ENCODE measurements at places on chromosomes 6 and 20.
A peak's percentile ranks its signal among the peaks of the same experiment; 100 is the strongest.

DNA sequence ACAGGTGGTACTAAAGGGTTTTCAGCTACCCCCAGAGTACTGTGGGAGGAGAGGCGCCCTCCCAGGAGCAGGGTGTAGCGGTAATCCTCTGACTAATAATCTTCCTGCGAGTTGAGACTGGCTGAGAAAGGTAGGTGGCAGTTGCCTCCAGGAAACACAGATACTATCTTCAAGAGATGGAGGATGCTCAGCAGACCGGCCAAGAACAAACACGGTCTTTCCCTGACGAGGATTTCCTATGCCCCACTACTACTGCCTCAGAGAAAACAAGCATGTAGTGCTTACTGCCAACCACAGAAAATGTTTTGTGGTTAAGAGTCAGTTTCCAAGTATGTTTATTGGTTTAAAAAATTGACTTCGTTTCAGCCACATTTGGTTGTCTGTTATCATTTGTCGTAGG, 26.8 kb downstream of the C6orf89 start:
- H3K27me3 ChIP-seq, result no peaks in the 10 kb centered on the region
- no peak overlapping the region for H3K4me3 ChIP-seq
- H3K27ac ChIP-seq, result no peak overlapping the region
- DNase-seq, result no peak
- H3K4me1 ChIP-seq, result peaks cover 5% of the 10 kb centered on the region

- DNase-seq, result no peak
- H3K27ac ChIP-seq, result no peak overlapping the region
- peaks cover 8% of the 10 kb centered on the region for H3K4me1 ChIP-seq
Measured at GRCh38 chr6:70708448-70708847, 40.8 kb downstream of the SMAP1 start.

- H3K27ac ChIP-seq, result no peak overlapping the region
- DNase-seq, result no peak
- peaks cover 8% of the 10 kb centered on the region for H3K4me1 ChIP-seq
- H3K4me3 ChIP-seq, result no peak overlapping the region
Measured at GRCh38 chr20:48547664-48548063, 280.1 kb downstream of the PREX1 start.

GRCh38 chr20:50804437-50805348, 9.8 kb downstream of the BCAS4 start:
- no peak for DNase-seq
- no peaks in the 10 kb centered on the region for H3K27me3 ChIP-seq
- H3K27ac ChIP-seq, result peak overlapping the region; percentile 48
- peaks cover 29% of the 10 kb centered on the region for H3K4me1 ChIP-seq

DNA sequence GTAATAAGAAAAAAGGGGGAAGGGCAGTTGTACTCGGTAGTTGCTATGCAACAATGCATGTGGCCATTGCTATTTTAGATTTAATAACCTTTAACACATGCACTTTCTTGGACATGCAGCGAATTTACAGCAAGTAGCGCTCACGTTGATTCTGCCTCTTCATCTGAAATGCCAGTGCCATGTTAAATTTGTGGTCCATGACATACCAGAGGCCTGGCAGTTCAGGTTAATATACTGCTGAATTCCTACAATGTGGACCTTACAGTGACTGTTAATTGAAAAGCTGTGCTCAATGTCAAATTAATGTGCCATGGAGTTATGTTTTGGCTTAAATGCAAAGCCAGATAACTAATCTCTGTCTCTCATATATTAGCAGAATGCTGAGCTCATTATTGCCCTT, 699.7 kb downstream of the DOK5 start:
- peaks cover 54% of the 10 kb centered on the region for H3K36me3 ChIP-seq
- no peak for DNase-seq
- H3K4me1 ChIP-seq, result no peaks in the 10 kb centered on the region
- no peak overlapping the region for H3K4me3 ChIP-seq

DNA sequence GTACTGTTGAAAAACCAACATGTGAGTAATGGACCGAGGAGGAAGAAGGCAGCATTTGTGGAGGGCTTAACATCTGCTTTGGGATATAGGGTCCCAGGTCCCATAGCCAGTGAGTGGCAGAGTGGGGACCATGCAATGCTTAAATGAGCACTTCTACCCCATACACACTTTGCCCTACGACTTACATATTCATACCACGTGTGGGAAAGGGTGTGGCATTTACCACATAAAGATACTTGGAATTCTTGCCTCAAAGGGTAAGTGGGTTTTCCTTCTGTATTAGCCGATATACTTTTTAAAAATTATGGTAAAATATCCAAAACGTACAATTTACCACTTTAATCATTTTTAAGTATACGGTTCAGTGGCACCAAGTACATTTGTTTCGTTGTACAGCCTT, 199.3 kb downstream of the BACH2 start:
- H3K4me1 ChIP-seq, result no peaks in the 10 kb centered on the region
- H3K27ac ChIP-seq, result no peak overlapping the region
- H3K27me3 ChIP-seq, result no peaks in the 10 kb centered on the region

DNA sequence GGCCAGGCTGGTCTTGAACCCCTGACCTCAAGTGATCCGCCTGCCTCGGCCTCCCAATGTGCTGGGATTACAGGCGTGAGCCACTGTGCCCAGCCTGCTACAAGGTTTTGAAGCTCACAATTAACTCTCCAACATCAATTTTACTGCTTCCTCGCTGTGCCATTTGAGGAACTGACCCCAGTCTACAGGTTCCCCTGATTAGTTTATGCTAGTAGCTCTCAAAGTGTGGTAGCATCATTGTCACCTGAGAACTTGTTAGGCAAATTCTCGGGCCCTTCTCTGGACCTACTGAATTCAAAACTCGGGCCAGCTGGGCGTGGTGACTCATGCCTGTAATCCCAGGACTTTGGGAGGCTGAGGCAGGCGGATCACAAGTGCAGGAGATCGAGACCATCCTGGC, 49.4 kb downstream of the MCUR1 start:
- no peaks in the 10 kb centered on the region for H3K27me3 ChIP-seq
- no peak overlapping the region for H3K4me3 ChIP-seq
- DNase-seq, result no peak
- no peaks in the 10 kb centered on the region for H3K36me3 ChIP-seq
- peaks cover 17% of the 10 kb centered on the region for H3K4me1 ChIP-seq

- H3K27ac ChIP-seq, result peak overlapping the region; percentile 53
- H3K4me1 ChIP-seq, result peaks cover 23% of the 10 kb centered on the region
- DNase-seq, result no peak
Measured at GRCh38 chr6:31899215-31899614, 1.7 kb upstream of the EHMT2 start.

- H3K4me3 ChIP-seq, result no peak overlapping the region
- H3K36me3 ChIP-seq, result peaks cover 32% of the 10 kb centered on the region
- no peak overlapping the region for H3K27ac ChIP-seq
- H3K27me3 ChIP-seq, result no peaks in the 10 kb centered on the region
- no peak for DNase-seq
Measured at GRCh38 chr20:25321262-25321831, 69.3 kb downstream of the ABHD12 start.

- peak overlapping the region; percentile 22 for H3K27ac ChIP-seq
- H3K4me1 ChIP-seq, result no peaks in the 10 kb centered on the region
- no peak overlapping the region for H3K4me3 ChIP-seq
- DNase-seq, result no peak
Measured at GRCh38 chr6:131587909-131588308, 14.9 kb downstream of the ARG1 start.

GRCh38 chr6:84371681-84372080, 144.2 kb upstream of the CEP162 start:
- H3K4me3 ChIP-seq, result no peak overlapping the region
- H3K27ac ChIP-seq, result no peak overlapping the region
- no peaks in the 10 kb centered on the region for H3K36me3 ChIP-seq
- DNase-seq, result no peak
- H3K4me1 ChIP-seq, result no peaks in the 10 kb centered on the region

DNA sequence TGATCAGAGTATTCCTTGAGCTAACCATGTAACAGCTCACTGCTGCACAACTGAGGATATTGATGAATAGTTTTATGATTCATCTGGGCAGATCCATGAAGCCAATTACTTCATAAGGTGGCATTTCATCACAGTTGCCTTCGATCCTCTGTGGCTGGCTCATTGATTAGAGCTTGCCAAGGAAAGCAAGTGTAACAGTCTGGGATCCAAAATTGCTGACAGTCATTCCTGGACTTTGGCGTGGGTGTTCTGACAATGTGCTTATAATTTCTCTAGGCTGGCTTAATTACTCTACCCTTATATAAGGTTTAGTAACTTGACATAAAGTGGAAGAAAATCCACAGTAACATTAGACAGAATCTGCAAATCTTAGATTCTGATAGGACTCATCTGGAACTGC, 551.3 kb upstream of the CDH4 start:
- peaks cover 9% of the 10 kb centered on the region for H3K27me3 ChIP-seq
- H3K4me3 ChIP-seq, result no peak overlapping the region
- peaks cover 35% of the 10 kb centered on the region for H3K4me1 ChIP-seq
- DNase-seq, result no peak
- H3K27ac ChIP-seq, result no peak overlapping the region

DNA sequence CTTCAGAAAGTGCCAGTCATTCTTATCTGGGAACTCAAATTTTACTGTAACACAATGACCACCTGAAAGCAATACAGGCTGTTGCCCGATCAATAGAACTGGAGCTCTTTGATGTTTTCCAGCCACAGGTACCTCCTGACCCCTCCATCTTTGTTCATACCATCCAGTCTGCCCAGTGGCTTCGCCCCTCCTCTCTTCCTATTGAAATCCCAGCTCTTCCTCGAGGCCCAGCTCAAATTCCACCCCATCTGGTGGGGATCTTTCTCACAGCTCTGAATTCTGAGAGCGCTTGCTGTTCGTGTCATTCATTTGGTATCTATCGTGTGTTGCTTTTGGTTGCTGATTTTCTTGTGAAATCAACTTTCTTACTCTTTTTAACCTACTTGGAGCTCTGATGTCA, 87.9 kb upstream of the CNKSR3 start:
- H3K27ac ChIP-seq, result no peak overlapping the region
- no peak overlapping the region for H3K4me3 ChIP-seq
- H3K36me3 ChIP-seq, result no peaks in the 10 kb centered on the region
- peaks cover 15% of the 10 kb centered on the region for H3K4me1 ChIP-seq

DNA sequence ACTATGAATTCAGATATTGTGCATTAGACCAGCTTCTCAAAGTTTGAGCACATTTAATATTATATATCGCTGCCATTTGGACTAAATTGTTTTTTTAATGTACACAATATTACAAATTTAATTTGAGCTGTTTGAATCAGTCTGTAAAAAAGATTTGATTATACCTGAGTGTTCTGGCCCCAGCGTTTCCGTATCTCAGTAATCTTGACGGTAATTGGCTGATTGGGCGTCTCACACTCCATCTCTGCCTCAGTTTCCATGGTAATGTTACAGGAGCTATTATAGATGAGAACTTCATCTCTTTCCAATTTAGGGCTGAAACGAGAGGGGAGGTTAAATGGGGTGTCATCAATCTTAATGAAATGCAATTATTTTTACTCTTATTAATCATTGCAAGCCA, 77.3 kb downstream of the PKHD1 start:
- no peak for DNase-seq
- no peaks in the 10 kb centered on the region for H3K36me3 ChIP-seq
- H3K27me3 ChIP-seq, result no peaks in the 10 kb centered on the region
- no peaks in the 10 kb centered on the region for H3K4me1 ChIP-seq
- no peak overlapping the region for H3K27ac ChIP-seq

DNA sequence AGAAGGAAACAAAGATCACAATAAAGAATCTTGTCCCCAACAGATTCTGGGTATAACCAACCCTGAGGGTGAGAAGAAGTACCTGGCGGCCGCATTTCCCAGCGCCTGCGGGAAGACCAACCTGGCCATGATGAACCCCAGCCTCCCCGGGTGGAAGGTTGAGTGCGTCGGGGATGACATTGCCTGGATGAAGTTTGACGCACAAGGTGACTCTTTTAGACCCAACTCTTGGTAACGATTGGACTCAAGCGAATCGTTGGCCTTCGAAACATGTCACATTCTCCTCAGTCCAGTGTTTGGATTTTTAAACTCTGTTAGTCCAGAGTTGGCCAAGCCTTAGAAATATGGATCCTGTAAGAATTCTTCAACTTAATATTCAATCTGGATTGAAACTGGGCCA, 2.6 kb downstream of the PCK1 start:
- 0 out of 2 replicates have a peak, but pooled peaks cover 2% of the 10 kb centered on the region for H3K4me1 ChIP-seq
- H3K36me3 ChIP-seq, result no peaks in the 10 kb centered on the region
- DNase-seq, result no peak
- no peak overlapping the region for H3K27ac ChIP-seq
- no peaks in the 10 kb centered on the region for H3K27me3 ChIP-seq

GRCh38 chr6:41604006-41604405, 34.3 kb upstream of the MDFI start:
- peaks cover 32% of the 10 kb centered on the region for H3K4me1 ChIP-seq
- no peak overlapping the region for H3K4me3 ChIP-seq
- no peaks in the 10 kb centered on the region for H3K36me3 ChIP-seq
- H3K27ac ChIP-seq, result no peak overlapping the region
- no peaks in the 10 kb centered on the region for H3K27me3 ChIP-seq

DNA sequence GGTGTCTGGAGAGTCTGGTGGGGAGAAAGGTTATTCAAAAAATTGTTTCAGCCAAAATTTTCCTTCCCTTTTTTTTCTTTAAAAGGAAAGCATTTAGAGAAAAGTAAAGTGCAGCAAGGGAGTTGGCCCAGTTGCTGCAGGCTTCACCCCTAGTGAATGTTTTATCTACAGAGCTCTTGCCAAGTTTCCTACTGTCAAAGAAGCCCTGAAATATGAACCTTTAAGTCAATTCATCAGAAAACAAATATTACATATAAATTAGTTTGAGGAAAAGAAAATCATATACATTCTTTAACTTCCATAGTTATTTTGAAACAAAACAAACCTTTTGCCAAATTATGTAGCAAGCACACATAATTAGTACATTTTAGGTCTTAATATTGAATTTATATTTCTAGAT, 25.0 kb upstream of the HMGCLL1 start:
- no peaks in the 10 kb centered on the region for H3K27me3 ChIP-seq
- no peaks in the 10 kb centered on the region for H3K36me3 ChIP-seq
- H3K27ac ChIP-seq, result no peak overlapping the region

DNA sequence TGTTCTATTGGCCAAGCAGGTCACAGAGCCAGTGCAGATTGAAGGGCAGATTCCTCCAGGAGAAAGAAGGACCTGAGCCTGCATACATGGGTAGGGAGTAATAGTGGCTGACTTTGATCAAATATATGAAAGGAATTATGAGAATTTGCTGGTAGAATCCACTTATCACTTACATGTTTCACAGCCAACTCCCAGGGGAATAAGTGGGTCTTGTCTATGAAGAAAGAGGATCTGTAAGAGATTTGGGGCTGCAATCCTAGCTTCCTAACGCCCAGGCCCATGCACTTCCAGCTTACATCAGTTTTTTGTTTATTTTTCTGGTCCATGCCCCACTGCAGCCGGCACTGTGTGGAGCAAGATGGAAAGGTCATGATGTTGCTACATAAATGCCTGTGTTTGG, 107.9 kb upstream of the SYNDIG1 start:
- no peak for DNase-seq
- H3K27me3 ChIP-seq, result peaks cover 3% of the 10 kb centered on the region
- no peak overlapping the region for H3K27ac ChIP-seq
- peaks cover 4% of the 10 kb centered on the region for H3K36me3 ChIP-seq

GRCh38 chr6:156396791-156397418, 380.3 kb upstream of the ARID1B start:
- H3K4me1 ChIP-seq, result peaks cover 40% of the 10 kb centered on the region
- peak; percentile 47 for DNase-seq
- peak overlapping the region; percentile 62 for H3K4me3 ChIP-seq
- peaks cover 12% of the 10 kb centered on the region for H3K27me3 ChIP-seq
- H3K27ac ChIP-seq, result no peak overlapping the region
